ENCODE measurements at places on chromosomes 16 and 17. TPM values are rescaled to one million over a fixed set of nuclear protein-coding genes. Genes with fewer than 3 reads are reported as not detected.
A peak's percentile ranks its signal among the peaks of the same experiment; 100 is the strongest.

DNA sequence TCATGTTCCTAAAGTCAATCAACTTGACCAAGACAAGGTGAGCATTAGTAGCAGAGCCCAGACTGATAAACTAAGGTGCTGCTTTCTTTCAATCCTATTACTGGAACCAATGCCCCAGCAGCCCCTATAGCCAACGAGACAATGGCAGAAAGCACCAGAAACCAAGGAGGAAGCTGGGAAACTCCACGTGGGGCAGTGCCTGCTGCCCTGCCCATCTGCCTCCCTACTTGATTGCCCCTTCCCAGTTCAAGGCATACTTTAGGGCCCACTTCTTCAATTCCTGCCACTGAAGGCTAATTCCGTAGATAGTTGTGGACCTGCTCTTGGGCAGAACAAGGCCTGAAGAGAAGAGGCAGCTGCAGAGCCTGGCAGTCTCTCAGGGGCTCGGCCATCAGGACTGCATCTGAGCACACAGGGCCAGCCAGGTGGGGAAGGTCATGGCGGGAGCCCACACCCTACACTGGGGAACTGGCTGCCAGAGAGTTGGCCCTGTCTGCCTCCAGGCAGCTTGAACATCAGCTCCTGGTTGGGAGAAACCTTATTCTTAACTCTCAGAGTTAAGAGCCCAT is 30.9 kb downstream of the WSB1 start:
- peaks cover 28% of the 10 kb centered on the region for H3K4me1 ChIP-seq
- H3K27ac ChIP-seq: no peak overlapping the region
- H3K4me3 ChIP-seq: no peak overlapping the region
- DNase-seq: no peak
- H3K36me3 ChIP-seq: no peaks in the 10 kb centered on the region
- H3K27me3 ChIP-seq: no peaks in the 10 kb centered on the region

- no peak overlapping the region for H3K4me3 ChIP-seq
- H3K4me1 ChIP-seq: no peaks in the 10 kb centered on the region
Observed at GRCh38 chr17:39598630-39599003, 9.1 kb downstream of the NEUROD2 start.

DNA sequence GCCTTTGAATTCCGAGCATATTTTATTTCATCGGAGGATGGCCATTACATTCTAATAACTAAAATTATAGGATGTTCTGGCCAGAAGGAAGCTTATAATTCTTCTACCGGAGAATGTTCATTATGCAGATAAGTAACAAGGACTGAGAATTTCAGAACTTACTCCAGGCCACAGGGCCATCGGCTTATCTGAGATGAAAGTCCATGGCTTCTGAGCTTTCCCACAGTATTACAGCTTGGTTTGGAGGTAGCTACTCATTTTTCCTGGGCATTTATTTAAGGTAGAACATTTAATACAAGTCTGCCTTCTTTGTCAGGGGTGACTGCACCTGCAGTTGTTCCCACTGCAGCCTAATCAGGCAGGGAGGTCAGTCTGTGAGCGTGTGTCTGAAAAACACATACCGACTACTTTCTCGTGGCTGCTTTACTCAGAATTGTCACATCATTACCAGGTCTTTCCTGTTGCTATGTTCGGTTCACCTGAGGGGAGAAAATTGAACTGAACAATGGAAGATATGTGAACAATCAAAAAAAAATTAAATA is 219.7 kb upstream of the CPHXL start:
- H3K36me3 ChIP-seq: no peaks in the 10 kb centered on the region
- no peak for DNase-seq
- no peaks in the 10 kb centered on the region for H3K4me1 ChIP-seq
- H3K4me3 ChIP-seq: no peak overlapping the region
- no peaks in the 10 kb centered on the region for H3K27me3 ChIP-seq

DNA sequence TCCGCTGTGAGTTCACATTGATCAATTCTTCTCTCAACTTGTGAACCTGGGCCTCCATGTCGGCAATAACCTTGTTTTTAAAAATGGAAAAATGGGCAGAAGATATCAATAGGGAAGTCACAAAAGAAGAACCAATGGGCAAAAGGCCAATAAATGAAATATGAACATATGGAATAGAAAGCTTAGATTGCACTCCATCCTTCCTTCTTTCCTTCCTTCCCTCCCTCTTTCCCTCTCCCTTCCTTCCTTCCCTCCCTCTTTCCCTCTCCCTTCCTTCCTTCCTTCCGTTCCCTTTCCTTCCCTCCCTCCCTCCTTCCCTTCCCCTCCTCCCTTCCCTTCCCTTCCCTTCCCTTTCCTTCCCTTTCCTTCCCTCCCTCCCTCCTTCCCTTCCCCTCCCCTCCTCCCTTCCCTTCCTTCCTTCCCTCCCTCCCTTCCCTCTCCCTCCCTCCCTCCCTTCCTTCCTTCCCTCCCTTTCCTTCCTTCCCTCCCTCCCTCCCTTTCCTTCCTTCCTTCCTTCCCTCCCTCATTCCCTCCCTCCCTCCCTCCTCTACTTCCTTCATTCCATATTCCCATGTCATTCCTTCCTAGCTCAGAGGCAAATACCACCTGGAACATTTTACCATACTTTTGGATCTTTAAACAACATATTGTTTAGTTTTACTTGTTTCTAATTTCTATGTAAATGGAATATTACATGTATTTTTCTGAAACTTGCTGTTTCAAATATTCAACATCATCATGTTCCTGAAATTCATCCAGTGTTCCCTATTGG is 290.7 kb upstream of the AXIN2 start:
- peaks cover 33% of the 10 kb centered on the region for H3K4me1 ChIP-seq
- H3K36me3 ChIP-seq: no peaks in the 10 kb centered on the region
- no peak overlapping the region for H3K4me3 ChIP-seq
- no peaks in the 10 kb centered on the region for H3K27me3 ChIP-seq
- no peak overlapping the region for H3K27ac ChIP-seq
- no peak for DNase-seq

DNA sequence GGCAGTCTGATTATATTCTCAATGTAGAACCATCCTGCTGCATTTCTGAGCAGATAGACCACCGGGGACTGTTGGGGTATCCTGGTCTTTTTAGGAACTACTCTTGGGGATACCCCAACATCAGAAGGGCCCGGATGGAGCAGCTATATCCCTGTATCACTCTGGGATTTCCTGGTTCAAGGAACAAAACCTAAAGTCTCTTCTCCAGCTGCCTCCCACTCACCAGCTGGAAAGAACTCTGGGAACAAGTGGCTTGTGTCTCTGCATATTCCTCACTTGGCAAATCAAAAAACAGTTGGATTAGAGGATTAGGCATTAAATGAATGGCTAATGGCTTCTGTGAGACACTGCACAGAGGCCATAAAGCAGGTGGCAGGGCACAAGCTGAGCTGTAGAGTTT is 62.3 kb upstream of the HS3ST2 start:
- no peak for DNase-seq
- no peaks in the 10 kb centered on the region for H3K4me1 ChIP-seq
- no peaks in the 10 kb centered on the region for H3K36me3 ChIP-seq
- H3K27me3 ChIP-seq: no peaks in the 10 kb centered on the region

DNA sequence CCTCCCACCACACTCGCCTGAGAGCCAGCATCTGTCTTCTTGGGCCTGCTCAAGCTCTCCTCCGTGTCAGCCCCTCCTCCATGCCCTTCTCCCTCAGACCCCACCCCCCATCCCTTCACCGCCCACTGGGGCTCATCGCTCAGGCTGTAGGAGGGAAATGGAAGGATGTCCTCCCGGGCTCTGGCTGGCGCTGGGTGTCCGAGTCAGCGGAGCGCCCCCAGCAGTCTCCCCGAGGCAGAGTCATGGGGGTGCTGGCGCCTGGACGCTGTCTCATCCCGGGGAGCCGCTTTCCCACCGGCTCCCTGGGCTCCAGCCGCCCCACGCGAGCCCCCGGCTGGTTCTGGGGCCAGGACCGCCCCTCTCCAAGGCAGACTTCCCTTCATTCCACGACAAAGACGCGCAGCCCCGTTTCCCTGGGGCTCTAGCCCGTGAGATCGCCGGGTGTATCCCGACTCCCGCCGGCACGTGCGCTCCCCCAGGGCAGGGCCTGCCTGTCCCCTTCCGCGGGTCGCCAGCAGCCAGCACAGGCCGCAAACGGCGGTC is 428 bp upstream of the ANTKMT start:
- peak overlapping the region; percentile 55 for H3K27ac ChIP-seq
- no peaks in the 10 kb centered on the region for H3K36me3 ChIP-seq
- H3K4me1 ChIP-seq: peaks cover 35% of the 10 kb centered on the region
- H3K27me3 ChIP-seq: no peaks in the 10 kb centered on the region

DNA sequence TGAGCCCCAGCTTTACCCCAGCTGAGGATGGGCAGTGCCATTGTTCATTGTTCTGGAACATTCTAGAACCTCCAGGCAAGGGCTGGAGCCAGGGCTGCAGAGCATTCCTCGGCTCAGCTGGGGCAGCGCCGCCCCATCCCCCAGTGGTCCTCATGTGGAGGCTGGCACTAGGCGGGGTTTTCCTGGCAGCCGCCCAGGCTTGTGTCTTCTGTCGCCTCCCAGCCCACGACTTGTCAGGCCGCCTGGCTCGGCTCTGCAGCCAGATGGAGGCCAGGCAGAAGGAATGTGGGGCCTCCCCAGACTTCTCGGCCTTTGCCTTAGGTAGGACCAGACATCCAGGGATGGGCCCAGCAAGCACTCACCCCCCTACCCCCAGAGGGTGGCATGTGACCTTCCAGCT is at the start of gene TMEM95:
Gene TMEM95, plus strand, starts transcription at position 104 of the 400 bp plus-strand sequence. Its CDS starts 49 bp downstream, at position 153.
- peaks cover 21% of the 10 kb centered on the region for H3K4me1 ChIP-seq
- no peaks in the 10 kb centered on the region for H3K36me3 ChIP-seq
- peak; percentile 25 for DNase-seq
- peak within 1 kb of the TSS; percentile 86 for H3K4me3 ChIP-seq
- H3K27me3 ChIP-seq: no peaks in the 10 kb centered on the region

- H3K4me1 ChIP-seq: no peaks in the 10 kb centered on the region
- no peak overlapping the region for H3K4me3 ChIP-seq
- no peak overlapping the region for H3K27ac ChIP-seq
- DNase-seq: no peak
- no peaks in the 10 kb centered on the region for H3K27me3 ChIP-seq
Observed at GRCh38 chr17:60314423-60314822, 77.5 kb downstream of the USP32 start.

DNA sequence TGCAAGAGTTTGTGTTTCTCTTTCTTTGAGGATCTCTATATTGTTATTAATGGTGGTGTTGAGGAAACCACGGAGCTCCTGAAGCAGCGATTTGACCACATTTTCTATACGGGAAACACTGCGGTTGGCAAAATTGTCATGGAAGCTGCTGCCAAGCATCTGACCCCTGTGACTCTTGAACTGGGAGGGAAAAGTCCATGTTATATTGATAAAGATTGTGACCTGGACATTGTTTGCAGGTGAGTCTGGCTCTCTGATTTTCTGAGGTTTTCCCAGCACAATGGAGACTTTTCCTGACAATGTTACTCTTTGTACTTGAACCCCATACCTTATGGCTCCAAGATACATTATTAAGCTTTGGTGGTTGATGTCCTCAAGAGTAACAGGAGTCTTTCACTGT is 7.8 kb downstream of the ALDH3A2 start:
- peaks cover 90% of the 10 kb centered on the region for H3K36me3 ChIP-seq
- no peaks in the 10 kb centered on the region for H3K27me3 ChIP-seq
- DNase-seq: no peak
- peaks cover 56% of the 10 kb centered on the region for H3K4me1 ChIP-seq

DNA sequence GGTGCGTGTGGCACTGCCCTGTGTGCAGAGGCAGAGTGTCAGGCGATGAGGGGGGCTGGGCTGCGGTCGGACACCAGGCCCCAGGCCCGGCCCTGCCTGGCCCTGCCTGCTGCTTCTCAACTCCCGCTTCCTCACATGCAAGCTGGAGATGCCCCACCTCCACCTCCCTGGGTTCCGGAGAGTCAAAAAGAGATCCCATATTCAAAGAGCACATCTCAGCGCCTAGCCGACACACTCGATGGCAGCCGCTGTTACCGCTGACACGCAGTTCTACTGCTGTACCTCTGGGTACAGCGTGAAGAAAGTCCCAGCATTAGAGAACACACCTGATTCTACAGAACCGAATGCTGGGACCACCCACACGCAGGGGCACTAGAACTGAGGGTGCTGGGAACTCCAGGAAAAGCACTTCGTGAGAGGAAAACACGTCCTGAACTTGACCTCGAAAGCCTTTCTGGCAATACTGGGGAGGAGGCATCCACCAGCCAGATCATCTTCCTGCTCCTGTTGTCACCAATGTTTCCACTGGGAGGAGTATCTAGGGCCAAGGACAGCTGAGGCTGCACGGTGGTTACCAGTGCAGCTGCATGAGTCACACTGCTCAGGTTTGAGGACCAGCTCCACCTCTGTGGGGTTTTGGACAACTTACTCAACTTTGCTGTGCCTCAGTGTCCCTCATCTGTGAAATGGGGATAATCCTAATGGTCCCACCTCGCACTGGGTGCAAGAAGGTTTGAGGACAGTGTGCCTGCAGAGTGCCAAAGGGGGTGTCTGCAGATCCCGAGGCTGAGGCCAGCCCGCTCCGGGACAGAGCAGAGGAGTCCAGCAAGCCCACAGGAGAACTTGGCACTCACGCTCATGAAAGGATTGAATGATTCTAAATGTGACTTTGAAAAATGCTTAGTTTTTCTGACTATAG is 100.4 kb upstream of the DNAH17 start:
- DNase-seq: no peak
- H3K27ac ChIP-seq: no peak overlapping the region

GRCh38 chr16:69029121-69029520 is 76.3 kb upstream of the HAS3 start:
- no peaks in the 10 kb centered on the region for H3K36me3 ChIP-seq
- no peak overlapping the region for H3K27ac ChIP-seq
- peaks cover 9% of the 10 kb centered on the region for H3K4me1 ChIP-seq
- DNase-seq: no peak
- no peaks in the 10 kb centered on the region for H3K27me3 ChIP-seq

GRCh38 chr17:1783834-1784611 is 22.2 kb downstream of the SERPINF1 start:
- peaks cover 10% of the 10 kb centered on the region for H3K4me1 ChIP-seq
- no peak overlapping the region for H3K4me3 ChIP-seq
- H3K27ac ChIP-seq: no peak overlapping the region
- no peak for DNase-seq

Gene RCVRN
- not detected for total RNA-seq

Gene ACSM5
- not detected for total RNA-seq

Gene OTOP2
- total RNA-seq: not detected

Gene BAHCC1
- 33.7 TPM for total RNA-seq

Gene HSF4
- 100 TPM for total RNA-seq

Gene MYH11
- total RNA-seq: 0.11 TPM

Gene ZNF768
- 64.2 TPM for total RNA-seq

Gene HES7
- 2.6 TPM for total RNA-seq

Gene ZSCAN10
- total RNA-seq: 0.23 TPM

Gene BTBD17
- total RNA-seq: not detected

Gene RFFL
- 38.1 TPM for total RNA-seq
